ENCODE measurements at places on chromosomes 3 and 15.
A peak's percentile ranks its signal among the peaks of the same experiment; 100 is the strongest.

DNA sequence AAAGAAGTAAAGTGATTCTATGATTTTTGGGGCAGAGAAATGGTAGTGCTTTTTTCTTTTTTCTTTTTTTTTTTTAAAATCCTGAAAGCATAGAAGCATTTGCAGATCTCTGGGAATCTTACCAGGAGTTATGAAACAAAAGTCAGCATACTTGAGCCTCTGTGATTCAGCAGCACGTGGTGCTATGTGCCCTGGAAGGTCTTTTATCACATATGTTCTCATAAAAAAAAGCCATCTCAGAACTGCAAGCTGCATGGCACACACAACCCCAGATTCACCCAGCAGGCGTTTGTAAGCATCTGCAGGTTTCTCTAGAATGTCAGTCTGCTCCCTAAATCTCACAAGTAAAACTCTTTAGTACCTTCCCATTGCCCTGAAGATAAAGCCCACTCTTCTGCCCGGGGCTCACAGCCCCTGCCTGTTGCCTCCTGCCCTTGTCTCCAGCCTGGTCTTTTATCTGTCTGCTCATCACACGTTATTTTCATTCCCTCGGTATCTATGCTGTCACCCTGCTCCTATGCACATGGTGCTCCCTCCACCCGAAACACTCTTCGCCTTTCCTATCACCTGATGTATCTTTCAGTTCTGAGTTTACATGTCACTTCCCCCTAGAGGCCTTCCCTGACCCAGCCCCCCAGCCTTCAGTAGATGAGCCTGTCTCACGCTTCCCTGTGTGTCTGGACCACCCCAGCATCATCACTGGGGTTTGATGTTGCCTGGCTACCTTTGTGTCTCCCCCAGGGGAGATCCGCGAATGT is 72.4 kb downstream of the CHDH start:
- H3K27ac ChIP-seq: no peak overlapping the region
- DNase-seq: no peak
- peaks cover 5% of the 10 kb centered on the region for H3K4me1 ChIP-seq
- H3K4me3 ChIP-seq: no peak overlapping the region

GRCh38 chr3:170448584-170448983 is 29.9 kb downstream of the CLDN11 start:
- H3K4me3 ChIP-seq: no peak overlapping the region
- no peak overlapping the region for H3K27ac ChIP-seq
- no peak for DNase-seq
- H3K36me3 ChIP-seq: no peaks in the 10 kb centered on the region
- H3K27me3 ChIP-seq: no peaks in the 10 kb centered on the region

DNA sequence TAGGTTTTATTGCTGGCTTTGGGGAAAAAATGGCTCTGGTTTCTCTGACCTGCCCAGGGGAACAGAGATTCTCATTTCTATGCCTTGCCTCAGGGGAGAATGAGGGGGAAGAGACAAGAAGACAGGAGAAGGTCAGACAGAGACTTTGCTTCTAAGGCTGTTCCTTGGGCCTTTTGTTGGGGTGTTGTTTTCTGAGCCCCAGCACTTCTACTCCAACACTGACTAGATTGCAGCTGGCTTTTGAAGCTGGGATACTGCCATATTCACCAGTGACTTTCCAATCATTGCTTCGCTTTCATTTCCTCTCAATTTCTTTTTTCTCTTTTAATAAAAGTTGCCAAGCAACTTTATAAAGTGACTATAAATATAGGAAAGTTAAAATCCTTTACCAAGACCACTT is 143.2 kb upstream of the ARHGEF26 start:
- peaks cover 8% of the 10 kb centered on the region for H3K4me1 ChIP-seq
- H3K4me3 ChIP-seq: no peak overlapping the region
- no peak overlapping the region for H3K27ac ChIP-seq
- H3K36me3 ChIP-seq: no peaks in the 10 kb centered on the region
- DNase-seq: no peak
- H3K27me3 ChIP-seq: no peaks in the 10 kb centered on the region

DNA sequence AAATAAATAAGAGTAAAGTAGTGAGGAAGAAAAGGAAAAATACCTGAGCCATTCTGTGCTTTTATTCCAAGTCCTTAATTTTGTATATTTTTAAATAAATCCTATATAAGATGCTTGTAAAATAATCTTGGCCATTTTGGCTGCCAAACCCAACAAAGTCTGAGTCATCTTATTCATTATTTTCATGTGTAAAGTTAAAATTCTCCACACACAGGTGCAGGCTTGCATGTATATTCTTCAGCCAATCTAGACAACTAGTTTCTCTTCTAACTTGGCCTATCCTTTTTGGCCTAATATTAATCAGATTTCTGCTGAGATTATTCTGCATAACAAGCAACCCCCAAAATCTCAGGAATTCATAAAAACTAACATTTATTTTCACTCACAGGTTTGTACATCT is 189.8 kb upstream of the ATP11B start:
- H3K36me3 ChIP-seq: no peaks in the 10 kb centered on the region
- H3K27ac ChIP-seq: no peak overlapping the region
- H3K4me3 ChIP-seq: no peak overlapping the region
- no peak for DNase-seq
- H3K4me1 ChIP-seq: no peaks in the 10 kb centered on the region
- no peaks in the 10 kb centered on the region for H3K27me3 ChIP-seq

DNA sequence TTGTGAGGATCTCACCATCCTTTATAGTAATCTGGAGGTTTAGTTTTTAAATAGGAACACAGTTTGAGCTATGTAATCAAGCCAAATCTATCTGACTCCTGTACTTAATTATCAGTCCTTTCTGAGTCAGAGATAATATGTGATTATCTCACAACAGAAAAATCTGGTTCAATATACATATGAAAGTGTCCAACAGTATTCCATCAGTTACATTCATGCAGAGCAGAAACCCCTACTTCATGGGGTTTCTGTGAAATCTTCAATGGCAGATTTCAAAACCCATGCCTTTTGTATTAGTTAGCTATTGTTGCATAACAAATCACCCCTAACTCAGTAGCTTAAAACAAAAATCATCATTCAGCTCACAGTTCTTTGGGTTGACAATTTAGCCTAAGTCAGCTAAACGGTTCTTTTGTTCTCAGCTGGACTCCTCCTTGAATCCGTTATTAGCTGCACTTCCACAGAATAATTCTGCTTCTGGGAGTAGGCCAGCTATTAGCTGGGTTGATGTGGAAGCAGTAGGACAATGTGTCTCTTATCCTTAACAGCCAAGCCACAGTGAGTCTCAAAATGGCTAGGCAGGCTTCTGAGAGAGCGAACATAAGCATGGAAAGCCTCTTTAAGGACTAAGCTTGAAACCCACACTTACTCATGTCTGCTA is 42.9 kb upstream of the ARPP21 start:
- H3K4me3 ChIP-seq: no peak overlapping the region
- H3K36me3 ChIP-seq: no peaks in the 10 kb centered on the region
- no peaks in the 10 kb centered on the region for H3K4me1 ChIP-seq
- H3K27ac ChIP-seq: no peak overlapping the region

DNA sequence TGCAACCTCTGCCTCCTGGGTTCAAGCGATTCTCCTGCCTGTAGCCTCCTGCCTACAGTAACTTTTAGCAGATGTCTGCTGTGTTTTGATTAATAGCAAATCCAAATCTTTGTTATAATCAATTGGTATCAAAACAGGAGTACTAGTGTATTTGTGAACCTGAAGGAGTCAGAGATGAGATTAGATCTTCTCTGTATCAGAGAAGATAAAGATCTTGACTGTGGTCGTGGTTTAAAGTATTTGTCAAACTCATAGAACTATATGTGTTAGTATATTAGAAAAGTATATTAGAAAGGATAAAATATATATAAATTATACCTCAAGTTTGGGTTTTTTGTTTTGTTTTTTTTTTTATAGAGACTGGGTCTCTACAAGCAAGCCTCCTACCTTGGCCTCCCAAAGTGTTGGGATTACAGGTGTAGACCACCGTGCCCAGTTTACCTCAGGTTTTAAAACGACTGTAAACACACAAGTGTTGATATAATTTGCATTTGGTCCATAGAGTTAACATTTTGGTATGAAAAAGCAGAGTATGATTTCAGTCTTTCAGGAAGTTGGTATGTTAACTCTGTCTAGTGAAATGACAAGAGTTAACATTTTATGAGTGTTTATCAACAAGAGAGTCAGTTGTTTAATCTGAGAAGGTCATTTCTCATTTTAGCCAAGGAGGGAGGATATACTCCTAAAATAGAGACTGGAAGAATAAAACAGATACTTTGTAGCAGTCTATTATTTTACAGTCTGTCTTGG is 18.3 kb downstream of the RTF1 start:
- no peaks in the 10 kb centered on the region for H3K36me3 ChIP-seq
- H3K27ac ChIP-seq: no peak overlapping the region
- H3K4me3 ChIP-seq: no peak overlapping the region
- no peaks in the 10 kb centered on the region for H3K27me3 ChIP-seq

DNA sequence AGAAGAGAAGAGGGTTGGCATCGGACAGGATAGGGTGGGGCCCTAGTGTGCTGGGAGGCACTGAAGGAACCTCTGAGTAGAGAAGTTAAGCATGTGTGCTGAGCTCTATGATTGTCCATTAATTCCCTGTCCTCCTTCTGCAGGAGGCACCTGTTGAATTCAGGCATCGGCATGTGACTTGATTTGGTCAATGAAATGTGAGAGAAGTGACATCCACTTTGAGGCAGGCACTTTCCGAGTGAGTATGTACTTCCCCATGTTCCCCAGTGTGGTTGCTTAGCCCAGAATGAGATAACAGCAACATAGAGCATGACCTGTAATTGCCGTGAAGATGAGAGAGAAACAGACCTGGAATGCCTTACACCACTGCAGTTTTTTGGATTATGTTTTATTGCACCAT is 224.8 kb downstream of the RPLP1 start:
- H3K4me3 ChIP-seq: no peak overlapping the region
- H3K36me3 ChIP-seq: no peaks in the 10 kb centered on the region
- no peak for DNase-seq
- H3K27ac ChIP-seq: no peak overlapping the region
- H3K4me1 ChIP-seq: no peaks in the 10 kb centered on the region

GRCh38 chr3:125959317-125960065 is 9.5 kb upstream of the ROPN1B start:
- no peaks in the 10 kb centered on the region for H3K36me3 ChIP-seq
- peaks cover 14% of the 10 kb centered on the region for H3K27me3 ChIP-seq
- H3K27ac ChIP-seq: no peak overlapping the region
- peak; percentile 10 for DNase-seq
- H3K4me3 ChIP-seq: no peak overlapping the region

- no peaks in the 10 kb centered on the region for H3K27me3 ChIP-seq
- no peaks in the 10 kb centered on the region for H3K36me3 ChIP-seq
- no peak overlapping the region for H3K27ac ChIP-seq
- no peak overlapping the region for H3K4me3 ChIP-seq
- no peak for DNase-seq
Measured at GRCh38 chr3:174424656-174425055, 434.5 kb upstream of the NAALADL2 start.

- no peaks in the 10 kb centered on the region for H3K36me3 ChIP-seq
- no peak overlapping the region for H3K4me3 ChIP-seq
- H3K4me1 ChIP-seq: no peaks in the 10 kb centered on the region
Measured at GRCh38 chr15:97941572-97941971, 18.9 kb upstream of the ARRDC4 start.

DNA sequence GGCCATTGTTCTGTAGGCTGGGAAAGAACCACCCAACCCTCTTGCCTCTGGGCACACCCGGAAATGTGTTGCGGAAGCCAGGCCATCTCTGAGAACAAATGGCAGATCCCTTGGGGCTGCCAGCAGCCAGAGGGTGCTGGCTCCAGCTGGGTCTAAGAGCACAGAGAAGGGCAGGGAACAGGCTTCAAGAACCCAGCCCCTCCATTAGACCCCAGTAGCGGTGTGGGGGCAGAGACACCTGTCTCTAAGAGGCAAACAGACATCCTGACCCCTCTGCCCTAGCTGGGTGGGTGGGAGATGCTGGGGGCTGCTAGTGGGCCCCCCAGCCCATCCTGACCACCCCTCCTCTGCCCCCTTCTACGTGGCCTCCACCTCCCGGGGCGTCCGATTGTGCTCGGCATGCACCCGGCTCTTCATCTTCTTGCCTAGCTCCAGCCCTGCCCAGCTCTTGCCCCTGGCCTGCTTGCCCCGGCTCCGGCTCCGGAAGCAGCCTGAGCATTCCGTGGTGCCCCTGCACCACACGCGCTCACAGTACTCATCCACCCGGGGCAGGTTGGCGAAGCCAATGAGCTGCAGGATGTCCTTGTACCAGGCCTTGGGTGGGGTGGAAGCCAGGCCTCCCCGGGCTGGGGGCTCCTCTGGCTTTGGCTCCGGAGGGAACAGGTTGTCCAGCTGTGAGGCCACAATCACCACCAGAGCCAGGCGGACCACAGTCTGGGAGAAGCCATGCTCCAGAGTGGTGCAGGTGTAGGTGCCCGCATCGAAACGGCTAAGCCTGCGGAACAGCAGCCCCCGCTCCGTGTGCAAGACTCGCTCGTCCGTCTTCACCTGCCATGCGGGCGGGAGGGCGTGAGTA is 9.4 kb downstream of the SEMA3G start:
- H3K4me3 ChIP-seq: no peak overlapping the region
- peak overlapping the region; percentile 86 for H3K27ac ChIP-seq
- no peak for DNase-seq
- no peaks in the 10 kb centered on the region for H3K36me3 ChIP-seq
- H3K4me1 ChIP-seq: peaks cover 71% of the 10 kb centered on the region
- no peaks in the 10 kb centered on the region for H3K27me3 ChIP-seq

- DNase-seq: no peak
- H3K36me3 ChIP-seq: peaks cover 97% of the 10 kb centered on the region
- H3K4me1 ChIP-seq: no peaks in the 10 kb centered on the region
- H3K4me3 ChIP-seq: no peak overlapping the region
- no peaks in the 10 kb centered on the region for H3K27me3 ChIP-seq
Measured at GRCh38 chr3:56654460-56654859, 28.6 kb downstream of the TASOR start.

- no peak overlapping the region for H3K4me3 ChIP-seq
- no peaks in the 10 kb centered on the region for H3K27me3 ChIP-seq
- peaks cover 39% of the 10 kb centered on the region for H3K36me3 ChIP-seq
- peaks cover 5% of the 10 kb centered on the region for H3K4me1 ChIP-seq
- H3K27ac ChIP-seq: peak overlapping the region; percentile 71
Measured at GRCh38 chr15:31382713-31383045, 56.0 kb downstream of the KLF13 start.

DNA sequence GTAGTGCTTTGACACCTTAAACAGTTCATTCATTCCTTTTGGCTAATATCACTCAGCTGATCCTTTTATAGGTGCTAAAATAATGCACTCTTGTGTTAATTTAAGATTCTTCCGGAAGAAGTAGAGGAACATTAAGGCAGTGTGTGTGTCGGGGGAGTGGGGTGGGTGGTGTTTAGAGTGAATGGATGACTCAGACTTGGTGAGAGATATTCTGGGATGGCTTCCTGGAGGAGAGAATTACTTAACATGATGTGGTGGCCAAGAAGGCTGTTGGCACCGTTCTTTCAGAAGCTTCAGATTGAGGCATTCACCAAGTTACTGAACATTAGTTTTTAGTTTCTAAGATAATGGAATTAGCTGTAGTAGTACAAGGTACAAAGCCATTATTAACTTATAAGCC is 125.6 kb upstream of the ROPN1 start:
- no peaks in the 10 kb centered on the region for H3K27me3 ChIP-seq
- no peak for DNase-seq
- H3K36me3 ChIP-seq: no peaks in the 10 kb centered on the region
- peaks cover 50% of the 10 kb centered on the region for H3K4me1 ChIP-seq
- H3K4me3 ChIP-seq: no peak overlapping the region
- H3K27ac ChIP-seq: no peak overlapping the region

GRCh38 chr3:194003114-194004057 is 132.6 kb upstream of the HES1 start:
- peak; percentile 92 for DNase-seq
- peaks cover 26% of the 10 kb centered on the region for H3K4me1 ChIP-seq
- H3K27ac ChIP-seq: peak overlapping the region; percentile 69
- peak overlapping the region; percentile 49 for H3K4me3 ChIP-seq

Data from heart right ventricle (tissue), 16 donors.